Neural crest cell (in vitro differentiated cells): ENCODE measurements at places on chromosomes 3 and 15.

DNA sequence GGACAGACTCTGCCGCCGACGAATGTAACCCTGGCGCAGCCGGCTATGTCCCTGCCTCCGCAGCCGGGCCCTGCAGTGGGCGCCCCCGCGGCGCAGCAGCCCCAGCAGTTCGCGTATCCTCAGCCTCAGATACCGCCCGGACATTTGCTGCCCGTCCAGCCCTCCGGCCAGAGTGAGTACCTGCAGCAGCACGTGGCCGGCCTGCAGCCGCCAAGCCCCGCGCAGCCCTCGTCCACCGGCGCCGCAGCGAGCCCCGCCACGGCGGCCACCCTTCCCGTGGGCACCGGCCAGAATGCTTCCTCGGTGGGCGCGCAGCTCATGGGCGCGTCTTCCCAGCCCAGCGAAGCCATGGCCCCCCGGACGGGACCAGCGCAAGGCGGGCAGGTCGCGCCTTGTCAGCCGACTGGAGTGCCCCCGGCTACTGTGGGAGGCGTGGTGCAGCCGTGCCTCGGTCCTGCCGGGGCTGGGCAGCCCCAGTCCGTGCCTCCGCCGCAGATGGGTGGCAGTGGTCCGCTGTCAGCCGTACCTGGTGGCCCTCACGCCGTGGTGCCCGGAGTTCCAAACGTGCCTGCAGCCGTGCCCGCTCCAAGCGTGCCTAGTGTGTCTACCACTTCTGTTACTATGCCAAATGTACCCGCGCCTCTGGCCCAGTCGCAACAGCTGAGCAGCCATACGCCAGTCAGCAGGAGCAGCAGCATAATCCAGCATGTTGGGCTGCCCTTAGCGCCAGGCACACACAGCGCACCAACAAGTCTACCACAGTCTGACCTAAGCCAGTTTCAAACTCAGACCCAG is 2.4 kb downstream of the TSC22D2 start:
- peak; percentile 3 for DNase-seq

DNA sequence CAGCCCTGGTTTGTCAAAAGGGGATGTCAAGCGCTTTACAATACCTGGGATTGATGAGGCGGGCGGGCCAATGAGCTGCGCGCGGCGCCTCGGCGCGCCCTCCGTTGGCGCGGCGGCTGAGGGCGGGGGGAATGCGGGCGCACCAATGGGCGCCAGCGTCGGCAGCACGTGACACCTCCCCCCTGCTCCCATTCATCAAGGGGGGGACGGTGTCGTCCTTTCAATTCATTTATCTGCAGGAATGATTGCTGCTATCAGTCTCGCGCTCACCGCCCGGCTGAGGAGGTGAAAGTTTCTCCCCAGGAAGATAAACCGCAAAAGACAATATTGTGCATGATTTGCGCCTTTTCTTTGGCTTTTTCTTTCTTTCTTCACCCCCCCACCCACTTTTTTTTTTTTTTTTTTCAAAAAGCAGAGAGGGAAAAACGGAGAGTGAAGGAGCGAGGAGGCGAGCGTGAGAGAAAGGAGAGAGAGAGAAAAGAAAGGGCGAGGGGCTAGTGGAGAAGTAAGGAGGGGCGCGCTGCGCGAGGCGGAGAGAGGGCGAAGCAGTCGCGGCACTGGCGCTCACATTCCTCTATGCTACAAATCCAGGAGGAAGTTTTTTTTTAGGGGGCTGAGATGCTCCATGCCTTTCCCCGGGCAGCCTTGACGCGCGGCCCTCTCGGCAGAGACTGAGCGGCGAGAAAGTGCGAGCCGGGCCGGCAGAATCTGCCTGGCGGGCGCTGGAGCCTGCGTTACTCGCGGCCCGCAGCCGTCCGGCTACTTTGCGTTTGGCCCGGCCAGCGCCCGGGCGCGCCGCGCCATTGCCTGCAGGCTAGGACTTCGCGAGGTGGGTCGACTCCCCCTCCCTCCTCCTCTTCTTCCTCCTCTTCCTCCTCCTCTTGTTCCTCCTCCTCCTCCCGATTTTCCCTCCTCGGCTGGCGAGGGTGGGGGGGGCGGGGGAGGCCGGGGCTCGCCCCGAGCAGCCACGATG is at the start of gene ZIC1:
ZIC1 (plus strand) TSS at position 223 of the 973 bp plus-strand sequence; CDS start at position 971, 748 bp downstream.
- DNase-seq, result no peak

DNA sequence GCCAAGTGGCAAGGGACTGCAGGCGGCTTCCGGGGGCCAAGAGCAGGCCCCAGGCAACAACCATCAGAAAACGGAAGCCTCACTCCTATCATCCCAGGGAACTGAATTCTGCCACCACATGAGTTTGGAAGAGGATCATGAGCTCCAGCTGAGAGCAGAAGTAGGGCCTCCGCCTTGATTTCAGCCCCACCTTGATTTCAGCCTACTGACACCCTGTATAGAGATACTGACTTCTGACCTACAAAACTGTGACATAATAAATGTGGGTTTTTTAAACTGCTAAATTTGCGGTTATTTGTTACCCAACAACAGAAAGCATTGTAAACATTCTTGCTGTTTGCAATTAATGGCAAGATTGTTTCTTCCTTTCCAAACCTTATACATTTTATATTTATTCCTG is 21.6 kb upstream of the RARRES1 start:
- DNase-seq, result no peak

GRCh38 chr15:40891810-40892446 is 2.3 kb upstream of the VPS18 start:
- DNase-seq, result no peak

GRCh38 chr15:85326291-85326690 is 54.1 kb upstream of the AKAP13 start:
- no peak for DNase-seq

- no peak for DNase-seq
These were observed 6.8 kb upstream of the PKM start for GRCh38 chr15:72237853-72238224.

- no peak for DNase-seq
These were observed 289.4 kb downstream of the RYR3 start for GRCh38 chr15:33600212-33600611.

- DNase-seq, result no peak
These were observed 52.0 kb downstream of the TPRA1 start for GRCh38 chr3:127538569-127538968.

DNA sequence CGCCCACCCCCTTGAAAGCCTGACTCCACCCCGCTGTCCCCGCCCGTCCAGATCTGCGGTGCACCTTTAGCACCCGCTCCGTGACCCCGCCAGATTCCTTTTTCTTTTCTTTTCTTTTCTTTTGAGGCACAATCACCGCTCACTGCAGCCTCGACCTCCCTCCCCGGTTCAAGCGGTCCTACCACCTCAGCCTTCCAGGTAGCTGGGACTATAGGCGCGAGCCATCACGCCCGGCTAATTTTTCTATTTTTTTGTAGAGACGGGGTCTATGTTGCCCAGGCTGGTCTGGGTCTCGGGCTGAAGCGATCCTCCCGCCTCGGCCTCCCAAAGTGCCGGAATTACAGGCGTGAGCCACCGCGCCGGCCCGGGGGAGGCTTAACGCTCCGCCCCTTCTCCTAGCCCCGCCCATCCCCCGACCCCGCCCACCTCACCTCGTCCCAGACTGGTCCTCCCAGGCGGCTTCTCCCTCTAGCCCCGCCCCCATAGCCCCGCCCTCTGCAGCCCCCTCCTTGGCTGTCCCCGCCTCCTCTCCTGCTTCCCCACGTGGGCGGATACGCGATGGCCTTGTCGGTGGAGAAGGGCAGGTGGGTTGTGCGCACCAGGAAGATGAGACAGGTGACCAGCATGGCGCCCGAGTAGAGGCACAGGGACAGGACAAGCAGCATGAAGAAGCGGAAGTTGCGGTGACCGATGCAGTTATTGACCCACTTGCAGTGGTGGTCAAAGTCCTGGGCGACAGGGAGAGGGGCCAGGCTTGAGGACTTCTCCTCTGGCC is 3.2 kb downstream of the ZDHHC19 start:
- no peak for DNase-seq

- DNase-seq, result no peak
These were observed 57.2 kb upstream of the USP3 start for GRCh38 chr15:63447017-63447676.

GRCh38 chr3:48695393-48695753 is 9.7 kb upstream of the NCKIPSD start:
- DNase-seq, result no peak

DNA sequence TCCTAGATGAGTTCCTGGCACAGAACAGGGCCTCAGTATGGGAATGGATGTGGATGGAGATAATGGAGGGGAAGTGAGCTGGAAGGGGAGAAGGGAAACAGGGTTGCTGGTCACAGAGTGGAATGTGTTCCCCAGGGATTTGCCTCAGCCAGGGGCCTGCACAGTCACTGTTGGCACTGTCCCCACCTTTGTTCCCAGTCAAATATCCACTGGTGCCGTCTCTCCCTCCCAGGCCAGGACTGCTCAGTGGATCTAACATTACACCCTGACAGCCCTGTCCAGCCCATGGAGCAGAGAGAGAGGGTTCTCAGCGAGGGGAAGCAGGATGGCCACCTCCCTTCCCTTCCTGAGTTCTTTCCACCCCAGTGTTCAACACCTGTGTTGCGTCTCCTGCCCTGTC is 1.5 kb upstream of the PPP1R2 start:
- no peak for DNase-seq

- no peak for DNase-seq
These were observed 88.7 kb upstream of the MRPL3 start for GRCh38 chr3:131591394-131592014.

GRCh38 chr3:105137911-105138310 is 228.8 kb upstream of the ALCAM start:
- no peak for DNase-seq

GRCh38 chr3:87072446-87072845 is 81.5 kb upstream of the VGLL3 start:
- no peak for DNase-seq

DNA sequence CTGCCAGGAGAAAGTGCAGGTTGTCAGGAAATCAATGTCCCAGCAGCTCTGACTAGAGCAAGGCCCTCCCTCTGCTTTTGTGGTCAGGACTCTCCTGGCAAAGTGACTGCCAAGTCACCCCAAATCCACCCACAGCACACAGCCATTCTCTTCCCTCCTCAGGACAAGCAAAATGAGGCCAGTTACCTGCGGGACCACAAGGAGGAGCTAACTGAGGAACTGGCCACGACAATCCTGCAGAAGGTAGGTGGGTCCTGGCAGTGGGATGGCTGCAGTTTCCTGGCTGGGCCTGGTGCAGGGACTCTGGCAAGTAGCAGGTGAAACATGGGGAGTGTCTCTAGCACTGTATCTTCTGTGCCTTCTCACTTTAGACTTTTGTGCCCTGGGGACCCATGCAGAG is 142.5 kb upstream of the EIF1B start:
- no peak for DNase-seq

- no peak for DNase-seq
These were observed 10.6 kb downstream of the RBMS3 start for GRCh38 chr3:29291260-29291981.

DNA sequence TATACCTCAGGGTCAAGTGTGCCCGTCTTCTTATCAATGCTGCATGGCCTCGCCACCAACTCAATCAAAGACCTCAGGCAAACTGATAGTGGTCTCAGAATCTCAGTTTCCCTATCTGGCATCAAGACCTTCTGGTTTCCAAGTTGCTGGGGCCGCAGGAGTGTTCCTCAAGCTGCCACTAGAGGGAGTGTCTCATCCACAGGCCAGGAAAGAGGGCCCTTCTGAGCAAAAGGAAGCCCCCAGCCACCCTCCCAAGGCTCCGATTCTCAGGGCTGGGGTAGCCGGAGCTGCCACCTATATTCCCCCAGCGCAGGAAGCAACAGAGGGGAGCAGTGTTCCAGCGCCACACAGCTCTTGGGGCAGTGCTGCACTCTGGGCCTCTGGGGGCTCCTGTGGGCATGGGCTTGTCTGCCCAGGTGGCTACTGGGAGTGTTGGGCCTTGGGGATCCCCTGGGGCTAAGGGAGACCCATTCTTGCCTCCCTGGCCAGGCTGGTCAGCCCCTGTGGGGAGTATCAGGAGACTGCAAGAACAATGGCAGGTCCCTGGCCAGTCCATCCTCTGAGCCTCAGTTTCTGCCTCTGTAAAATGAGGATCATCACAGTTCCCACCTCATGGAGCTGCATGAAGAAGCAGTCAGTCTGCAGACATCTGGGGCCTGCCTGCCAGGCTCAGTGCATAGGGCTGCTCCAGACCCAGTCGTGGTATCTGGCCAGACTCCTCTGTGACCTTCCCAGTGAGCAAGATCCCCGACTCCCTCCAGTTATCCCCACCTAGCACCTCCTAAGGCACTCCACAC is 23.4 kb upstream of the SEC13 start:
- DNase-seq, result peak; percentile 70
